Aorta (tissue), 5 donors: ENCODE measurements at places on chromosomes 1 and 21.

- no peak for DNase-seq
These were observed 48.5 kb downstream of the EVI5 start for GRCh38 chr1:92736395-92736794.

DNA sequence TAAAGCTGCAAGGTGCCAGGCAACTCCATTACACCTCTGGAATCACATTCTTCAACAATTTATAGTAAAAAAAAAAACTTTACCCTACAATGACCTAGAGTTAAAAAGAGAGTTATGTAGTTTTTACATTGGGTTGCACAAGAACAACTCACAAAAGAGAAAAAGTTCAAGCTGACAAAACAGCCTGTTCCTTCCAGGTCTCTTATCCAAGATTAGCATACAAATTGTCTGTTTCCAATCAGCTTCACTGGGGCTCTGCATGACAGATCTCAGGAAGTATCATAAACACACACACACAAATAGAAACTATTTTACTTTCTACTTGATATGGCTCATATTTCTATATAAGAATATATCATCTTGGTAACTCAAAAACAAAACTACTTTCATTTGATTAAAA lies 154.6 kb downstream of the PCNX2 start:
- no peak for DNase-seq

DNA sequence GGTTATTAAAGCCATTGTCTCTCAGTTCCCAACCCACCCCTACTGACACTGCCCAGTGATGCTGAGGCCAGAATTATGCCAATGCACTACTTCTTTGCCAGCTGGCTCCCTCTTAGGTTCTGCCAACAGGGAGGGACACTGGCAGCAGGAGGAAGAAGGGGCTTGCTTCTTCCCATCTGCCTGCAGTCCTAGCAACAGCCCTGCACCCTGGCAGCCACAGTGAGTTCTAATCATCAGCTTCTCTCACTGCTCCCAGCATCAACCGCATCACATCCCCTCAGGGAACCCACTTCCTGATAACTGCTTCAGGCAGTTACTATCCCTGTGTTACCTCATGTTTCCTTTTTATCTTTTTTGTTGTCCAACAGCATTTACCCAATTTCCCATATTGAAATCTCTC lies 86.2 kb downstream of the UBR4 start:
- DNase-seq, result no peak

DNA sequence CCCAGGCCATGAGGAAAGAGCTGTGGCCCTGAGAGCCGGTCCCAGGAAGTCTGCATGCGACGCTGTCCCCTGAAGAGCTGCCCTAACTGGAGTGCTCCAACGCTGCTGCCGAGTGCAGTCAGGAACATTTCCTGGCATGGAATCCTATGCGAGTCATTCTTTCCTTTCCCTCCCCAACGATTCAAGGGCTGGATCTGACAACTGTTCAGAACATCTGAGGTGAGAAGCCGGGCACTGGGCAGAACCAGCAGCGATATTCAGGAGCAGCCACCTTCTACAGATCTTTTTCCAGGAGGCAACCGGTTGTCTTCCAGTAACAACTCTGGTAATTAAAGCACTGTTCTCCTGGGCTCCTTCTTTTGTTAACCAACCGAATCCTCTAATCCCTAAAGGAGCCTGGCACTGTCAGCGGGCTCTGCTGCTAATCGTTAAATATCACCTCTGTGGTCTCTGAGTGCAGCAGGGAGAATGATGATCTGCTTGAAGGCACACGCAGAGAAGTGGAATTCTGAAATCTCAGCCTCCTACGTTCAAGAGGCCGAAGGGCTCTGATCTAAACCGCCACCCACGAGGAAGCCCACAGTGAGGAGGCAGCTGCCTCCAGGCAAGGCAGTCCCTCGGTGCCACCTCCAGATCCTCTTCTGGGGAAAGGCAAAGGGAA lies 55.8 kb downstream of the SLC45A1 start:
- peak; percentile 77 for DNase-seq

- DNase-seq, result no peak
These were observed 407.9 kb downstream of the VAV3 start for GRCh38 chr1:107557095-107557494.

- no peak for DNase-seq
These were observed 93.8 kb downstream of the MAP3K21 start for GRCh38 chr1:233421293-233421692.

- no peak for DNase-seq
These were observed 442.3 kb downstream of the LRRIQ3 start for GRCh38 chr1:73755649-73756048.

GRCh38 chr21:38013741-38014140 lies 97.5 kb upstream of the KCNJ6 start:
- DNase-seq, result no peak

DNA sequence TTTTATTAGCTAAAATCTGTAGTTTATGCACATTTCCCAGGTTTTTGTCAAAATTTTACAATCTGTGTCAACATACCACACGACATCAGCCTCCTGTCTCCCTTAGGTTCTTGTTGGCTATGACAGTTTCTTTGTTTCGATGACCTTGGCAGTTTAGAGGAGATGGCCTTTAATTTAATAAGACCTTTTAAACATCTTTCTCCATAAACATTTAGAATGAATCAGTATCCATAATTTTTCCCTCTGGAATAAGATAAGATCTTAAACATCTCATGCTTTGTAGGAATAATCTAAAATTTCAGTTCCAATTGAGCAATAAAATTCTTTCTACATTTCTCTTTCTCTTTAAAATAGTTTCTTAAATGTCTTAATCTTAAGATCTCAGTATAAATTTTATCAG lies 28.7 kb upstream of the DYRK1A start:
- DNase-seq, result no peak

GRCh38 chr1:115168026-115168425 lies 78.7 kb upstream of the TSPAN2 start:
- no peak for DNase-seq

- no peak for DNase-seq
These were observed 156.0 kb downstream of the GLUL start for GRCh38 chr1:182235604-182235951.

DNA sequence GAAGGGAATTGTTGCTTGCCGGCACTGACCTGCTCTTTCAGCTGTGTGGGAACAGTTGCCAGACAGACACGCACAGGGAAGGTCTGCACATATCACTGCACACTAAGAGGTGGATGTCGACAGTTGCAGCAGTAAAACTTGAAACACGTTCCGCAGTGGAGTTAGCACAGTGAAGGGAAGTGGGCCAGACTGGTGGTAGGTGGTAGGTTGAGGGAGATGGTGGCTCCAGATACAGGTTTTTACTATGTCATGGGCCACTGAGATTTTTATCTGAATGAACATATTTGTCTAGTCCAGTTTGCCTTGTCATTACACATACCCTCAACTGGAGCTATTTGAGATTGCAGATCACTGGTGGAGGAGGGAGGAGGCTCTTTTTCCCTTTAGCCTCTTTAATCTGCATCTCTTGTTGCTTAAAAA lies 13.5 kb downstream of the MRPS6 start:
- DNase-seq, result no peak

GRCh38 chr1:53430261-53430660 lies 28.9 kb upstream of the DMRTB1 start:
- no peak for DNase-seq

- no peak for DNase-seq
These were observed 123.7 kb downstream of the FOXD2 start for GRCh38 chr1:47561523-47562007.

GRCh38 chr1:235450433-235450832 lies 53.8 kb downstream of the B3GALNT2 start:
- no peak for DNase-seq

- peak; percentile 54 for DNase-seq
These were observed 41.6 kb upstream of the LRRC3 start for GRCh38 chr21:44413566-44414290.

DNA sequence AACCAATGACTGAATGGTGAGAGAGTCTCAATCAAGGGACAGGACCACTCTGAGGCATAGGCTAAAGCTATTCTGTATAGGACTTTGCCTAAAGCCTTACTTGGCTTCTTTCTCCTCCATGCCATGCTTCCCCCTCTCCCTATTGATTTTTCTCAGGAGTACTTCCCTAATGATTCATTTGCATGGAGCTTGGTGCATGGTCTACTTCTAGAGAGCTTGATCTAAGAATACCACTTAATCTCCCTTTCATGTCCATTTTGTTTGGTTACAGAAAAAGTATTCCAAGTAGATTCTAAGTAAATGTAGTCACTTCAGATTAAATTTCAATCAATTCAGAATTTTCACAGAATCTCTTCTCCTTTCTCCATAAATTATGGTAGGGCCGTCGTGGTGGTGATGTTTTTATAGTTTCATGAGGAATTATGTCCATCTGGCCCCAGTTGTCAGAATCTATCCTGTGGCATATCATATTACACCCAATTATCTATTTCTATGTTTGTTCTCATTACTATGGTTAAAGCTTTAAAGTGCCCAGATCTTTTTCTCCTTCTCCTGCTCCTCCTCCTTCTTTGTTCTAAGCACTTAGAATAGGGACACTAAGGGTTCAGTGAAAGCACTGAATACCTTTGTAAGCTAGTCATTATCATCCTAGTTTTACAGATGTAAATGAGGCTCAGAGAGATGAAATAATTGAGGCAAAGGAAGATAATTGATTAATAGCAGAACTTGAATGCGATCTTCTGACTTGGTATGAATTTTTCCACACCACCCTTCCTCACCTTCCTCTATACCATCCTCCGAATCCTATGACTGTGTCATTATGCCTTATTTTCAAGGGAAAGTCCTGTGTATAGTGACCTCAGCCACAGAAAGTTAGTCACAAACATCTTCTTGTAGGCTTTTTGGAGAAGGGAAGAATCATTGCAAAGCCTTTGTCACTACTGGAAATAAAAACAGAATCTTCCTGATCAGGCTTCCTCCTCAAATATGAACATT lies 85.6 kb upstream of the ZRANB2 start:
- DNase-seq, result no peak

- DNase-seq, result no peak
These were observed 10.3 kb downstream of the AGO1 start for GRCh38 chr1:35893051-35893879.

DNA sequence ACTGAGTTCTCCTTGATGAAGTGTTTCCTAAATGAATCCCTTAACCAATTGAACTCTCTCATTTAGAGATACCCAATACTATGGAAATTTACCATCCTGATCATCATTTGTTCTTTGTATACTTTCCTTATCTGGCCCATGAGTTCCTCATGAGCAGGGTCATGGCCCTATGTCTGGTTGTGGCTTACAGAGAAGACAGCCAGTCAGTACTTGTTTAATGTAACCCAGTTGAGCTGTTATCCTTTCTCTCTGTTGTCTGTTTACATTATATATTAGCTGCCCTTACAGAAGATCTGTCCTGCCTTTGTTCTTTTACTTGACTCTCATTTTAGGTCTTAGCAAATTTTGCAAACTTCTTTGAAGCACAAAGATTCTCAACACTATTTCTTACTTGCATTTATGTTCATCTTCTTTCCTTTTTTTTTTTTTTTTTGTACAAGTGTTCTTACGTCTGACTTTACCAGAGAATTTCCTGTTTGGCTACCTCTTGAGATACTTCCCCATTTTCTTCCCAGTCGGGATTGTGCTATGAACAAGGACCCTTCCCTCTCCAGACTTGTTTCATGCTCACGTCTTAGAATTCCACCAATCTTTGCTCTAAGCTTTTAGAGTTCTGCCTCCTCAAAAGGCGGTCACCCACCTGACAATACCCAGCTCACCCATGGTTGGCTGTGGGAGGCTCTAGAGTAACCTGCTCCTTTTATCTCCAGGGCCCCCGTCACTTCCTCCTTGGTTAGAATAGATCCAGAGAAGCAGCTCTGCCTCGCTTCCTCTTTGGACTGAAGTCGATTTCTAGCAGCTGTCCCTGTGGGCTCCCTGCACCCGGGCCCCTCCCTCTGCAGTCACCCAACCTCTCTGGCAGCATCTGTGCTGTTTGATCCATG lies 53.6 kb upstream of the RUNX1 start:
- peak; percentile 81 for DNase-seq

GRCh38 chr21:45943630-45944540 lies 37.7 kb upstream of the COL6A1 start:
- peak; percentile 53 for DNase-seq

GRCh38 chr1:92843046-92843423 lies 11.2 kb downstream of the RPL5 start:
- no peak for DNase-seq

- no peak for DNase-seq
These were observed 187.3 kb downstream of the ATP6V1G3 start for GRCh38 chr1:198352975-198353695.

GRCh38 chr1:199084293-199084692 lies 445.5 kb downstream of the PTPRC start:
- DNase-seq, result no peak

DNA sequence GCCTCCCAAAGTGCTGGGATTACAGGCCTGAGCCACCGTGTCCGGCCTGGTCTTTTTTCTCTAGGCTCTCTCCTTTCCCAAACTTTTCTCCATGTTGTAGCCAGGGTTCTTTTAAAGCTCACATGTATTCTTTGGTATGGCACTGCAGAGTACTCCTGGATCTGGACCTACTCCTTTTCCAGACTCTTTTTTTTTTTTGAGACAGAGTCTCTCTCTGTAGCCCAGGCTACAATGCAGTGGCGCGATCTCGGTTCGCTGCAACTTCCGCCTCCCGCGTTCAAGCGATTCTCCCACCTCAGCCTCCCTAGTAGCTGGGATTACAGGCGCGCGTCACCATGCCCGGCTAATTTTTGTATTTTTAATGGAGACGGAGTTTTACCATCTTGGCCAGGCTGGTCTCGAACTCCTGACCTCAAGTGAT lies 602 bp upstream of the MED18 start:
- no peak for DNase-seq

DNA sequence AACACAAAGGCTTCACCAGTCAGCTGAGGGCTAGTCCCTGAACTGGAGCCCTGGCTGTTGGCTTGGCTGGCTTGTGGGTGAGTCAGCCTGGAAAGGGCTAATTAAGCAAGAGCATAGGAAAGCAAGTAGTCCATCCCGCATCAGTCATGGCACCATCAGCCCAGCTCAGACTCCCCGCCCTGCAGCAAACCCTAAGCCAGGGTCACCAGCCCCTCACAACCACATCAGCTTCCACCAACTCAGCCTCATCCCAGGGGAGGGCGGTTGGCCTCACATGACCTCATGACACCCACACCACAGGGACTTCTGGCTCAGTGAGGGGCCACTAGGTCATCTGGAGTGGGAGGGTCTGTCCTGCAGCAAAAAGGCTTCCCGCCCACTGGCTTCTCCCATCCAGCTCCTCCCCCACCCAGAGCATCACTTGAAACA lies 7.0 kb upstream of the SPATC1L start:
- DNase-seq, result peak; percentile 66
